ENCODE measurements at places on chromosomes 16 and 17.

GRCh38 chr17:78174870-78175642 is 6.7 kb downstream of the SYNGR2 start:
- no peak for DNase-seq

DNA sequence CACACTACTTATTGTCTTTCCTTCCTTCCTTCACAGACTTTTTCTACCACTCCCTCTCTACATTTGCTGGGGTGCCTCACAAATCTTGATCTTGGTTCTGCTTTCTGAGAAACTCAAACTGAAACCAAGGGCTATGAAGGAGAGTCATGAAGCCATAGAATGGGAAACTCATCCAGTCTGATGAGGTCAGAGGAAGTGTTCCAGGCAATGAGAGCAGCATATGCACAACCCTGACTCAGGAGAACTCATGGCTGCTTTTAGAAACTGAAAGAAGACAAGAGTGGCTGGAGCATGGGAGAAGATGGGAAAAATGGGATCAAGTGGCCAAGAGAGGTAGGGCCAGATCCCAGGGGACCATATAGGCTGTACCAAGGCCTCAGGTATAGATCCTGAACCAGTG is 130.0 kb upstream of the TOX3 start:
- DNase-seq: no peak

DNA sequence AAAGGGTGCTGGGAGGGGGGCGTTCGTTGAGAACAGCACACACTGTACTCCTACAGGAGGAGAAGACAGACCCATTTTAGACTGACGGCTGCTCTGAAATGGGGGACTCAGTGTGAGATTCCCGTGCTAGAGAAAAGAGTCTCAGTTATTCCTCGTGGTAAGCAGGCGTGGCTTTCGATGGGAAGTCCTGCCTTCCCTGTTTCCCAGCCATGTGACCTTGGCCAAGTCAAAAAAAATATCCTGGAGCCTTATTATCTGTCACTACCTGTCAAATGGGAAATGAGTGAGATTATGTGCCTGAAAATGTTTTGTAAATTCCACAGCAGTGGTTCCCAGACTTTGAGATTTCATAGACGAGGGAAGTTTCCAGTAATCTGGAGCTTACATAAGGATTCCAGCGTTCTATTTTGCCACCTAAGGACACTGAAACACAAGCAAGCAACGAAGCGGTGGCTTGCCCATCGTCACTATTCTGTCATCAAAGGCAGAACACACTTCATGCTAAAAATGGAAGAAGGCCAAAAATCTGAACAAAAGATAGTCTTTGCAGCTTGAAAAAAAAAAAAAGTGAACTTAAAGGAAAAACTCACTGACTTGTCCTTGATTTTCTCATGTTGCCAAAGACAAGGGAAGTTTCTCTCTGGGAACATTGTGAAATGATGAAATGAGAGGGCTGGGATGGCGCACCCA is 253.4 kb upstream of the RPL38 start:
- DNase-seq: no peak

- no peak for DNase-seq
Measured at GRCh38 chr17:80104956-80105375, 3.6 kb downstream of the GAA start.

DNA sequence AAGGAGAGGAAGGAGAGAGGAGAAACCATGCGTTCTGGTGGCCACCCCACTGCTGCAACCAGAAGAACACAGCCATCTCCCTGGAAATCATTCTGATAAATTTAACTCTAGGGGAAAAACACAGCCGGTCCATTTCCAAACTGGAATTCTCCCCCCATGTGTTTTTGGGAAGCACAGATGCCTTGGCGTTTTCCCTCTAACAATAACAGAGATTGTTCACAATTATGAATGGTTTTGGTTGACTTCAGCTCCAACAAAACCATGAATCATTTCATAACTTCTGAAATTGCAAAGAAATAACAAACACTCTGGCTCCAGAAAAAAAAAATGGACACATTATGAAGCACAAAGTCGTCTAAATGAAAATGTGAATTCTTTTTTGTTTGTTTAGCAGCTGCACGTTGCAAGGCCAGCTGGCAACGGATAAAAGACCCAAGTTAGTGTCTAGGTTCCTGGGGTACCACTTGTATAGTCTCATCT is 46.2 kb downstream of the GNAO1 start:
- no peak for DNase-seq

- DNase-seq: no peak
Measured at GRCh38 chr17:864315-864714, 82.2 kb downstream of the MRM3 start.

GRCh38 chr17:62380253-62380652 is at the start of gene EFCAB3:
Gene EFCAB3, plus strand, starts transcription at chr17:62380553. Its CDS starts 2,427 bp downstream, at chr17:62382980.
- no peak for DNase-seq

DNA sequence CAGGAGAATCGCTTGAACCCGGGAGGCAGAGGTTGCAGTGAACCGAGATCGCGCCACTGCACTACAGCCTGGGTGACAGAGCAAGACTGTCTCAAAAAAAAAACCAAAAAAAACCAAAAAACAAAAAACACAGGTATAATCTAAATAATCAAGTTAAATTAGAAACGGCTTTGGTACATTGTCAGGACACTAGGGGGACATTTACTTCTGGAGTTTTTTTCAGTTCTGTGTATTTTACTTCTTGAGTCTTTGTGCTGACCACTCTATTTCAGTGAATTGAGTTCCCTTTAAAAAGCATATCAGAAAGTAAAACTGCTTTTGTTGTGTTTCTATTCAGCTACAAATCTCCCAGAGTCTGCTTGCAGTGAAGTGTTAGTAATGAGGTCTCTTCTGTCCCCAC is 36.3 kb downstream of the DHRS7B start:
- no peak for DNase-seq

DNA sequence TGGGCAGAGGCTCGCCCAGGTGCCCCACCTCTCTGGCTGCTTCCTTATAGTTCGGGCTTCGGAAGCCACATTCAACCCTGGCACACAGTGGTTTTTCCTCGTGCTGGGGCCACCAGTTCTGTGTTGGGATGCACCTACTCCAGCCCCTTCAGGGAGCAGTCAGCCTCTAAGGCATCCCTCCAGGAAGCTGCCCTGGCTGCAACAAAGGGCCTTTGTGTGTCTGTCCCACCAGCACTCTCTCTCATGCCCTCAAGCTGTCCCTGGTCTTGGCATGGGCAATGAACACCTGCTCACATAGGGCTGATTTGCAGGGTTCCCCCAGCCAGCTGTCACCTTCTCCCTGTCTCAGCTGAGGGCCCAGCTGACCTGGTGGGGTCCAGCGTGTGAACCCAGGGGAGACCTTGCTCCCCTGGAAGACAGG is 754 bp upstream of the NOXO1 start:
- no peak for DNase-seq

Data from liver (tissue), 10 donors.